Urinary bladder (tissue), 4 donors: ENCODE measurements at places on chromosomes 4 and X. TPM values are rescaled to one million over a fixed set of nuclear protein-coding genes. Genes with fewer than 3 reads are reported as not detected.

- no peak for DNase-seq
Measured at GRCh38 chr4:167028976-167029375, 205.3 kb downstream of the SPOCK3 start.

DNA sequence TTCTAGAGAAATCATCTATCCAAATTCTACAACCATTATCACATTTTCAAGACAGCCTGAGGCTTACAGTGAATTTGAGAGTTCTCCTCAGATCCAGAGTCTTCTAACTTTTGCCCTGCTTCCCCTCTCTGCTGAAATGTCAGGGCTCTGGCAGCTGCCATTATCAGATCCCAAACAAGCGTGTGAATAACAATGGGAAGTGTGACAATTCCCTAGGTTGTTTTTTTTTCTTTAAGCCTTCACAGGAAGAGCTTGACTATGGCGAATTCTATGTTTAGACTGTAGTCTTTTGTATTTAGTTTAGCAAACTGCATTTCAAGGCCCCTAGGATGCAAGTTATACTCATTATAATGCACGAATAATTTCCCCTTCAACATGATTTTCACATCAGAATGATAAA lies 61.3 kb upstream of the KDR start:
- DNase-seq: no peak

- DNase-seq: no peak
Measured at GRCh38 chr4:121749225-121749624, 15.7 kb downstream of the SMIM43 start.

DNA sequence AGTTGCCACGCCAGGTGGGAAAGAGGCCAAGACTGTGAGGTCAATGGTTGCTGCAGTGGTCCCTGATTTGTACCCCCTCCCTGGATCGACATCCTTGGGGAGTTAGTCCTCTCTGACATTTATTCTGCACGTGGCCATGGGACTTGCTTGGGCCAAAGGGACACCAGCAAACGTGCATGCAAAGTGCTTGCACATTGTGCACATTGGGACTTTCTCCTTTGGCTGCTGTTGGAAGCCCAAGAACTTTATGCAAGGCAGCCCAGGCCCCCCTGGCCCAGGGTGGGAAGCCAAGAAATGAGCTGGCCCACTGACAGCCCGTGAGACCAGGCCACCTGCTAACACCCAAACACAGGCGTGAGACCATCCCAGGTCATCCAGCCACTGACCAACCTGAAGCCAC lies 38.1 kb downstream of the SLC2A9 start:
- DNase-seq: no peak

GRCh38 chr4:83440899-83441298 lies 14.7 kb downstream of the HELQ start:
- DNase-seq: no peak

DNA sequence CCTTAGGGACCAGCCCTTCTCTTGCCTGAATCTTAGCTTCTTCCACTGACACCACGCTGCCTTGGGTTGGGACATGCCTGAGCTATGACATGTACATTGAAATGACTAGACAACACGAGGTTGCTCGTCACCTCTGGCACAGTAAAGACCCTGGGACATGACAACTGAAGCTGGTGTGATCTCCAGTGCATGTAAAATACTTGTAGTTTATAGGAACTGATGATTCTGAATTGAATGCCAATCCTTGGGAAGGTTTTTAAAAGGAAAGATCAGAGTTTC lies 100.7 kb upstream of the PGRMC2 start:
- no peak for DNase-seq

DNA sequence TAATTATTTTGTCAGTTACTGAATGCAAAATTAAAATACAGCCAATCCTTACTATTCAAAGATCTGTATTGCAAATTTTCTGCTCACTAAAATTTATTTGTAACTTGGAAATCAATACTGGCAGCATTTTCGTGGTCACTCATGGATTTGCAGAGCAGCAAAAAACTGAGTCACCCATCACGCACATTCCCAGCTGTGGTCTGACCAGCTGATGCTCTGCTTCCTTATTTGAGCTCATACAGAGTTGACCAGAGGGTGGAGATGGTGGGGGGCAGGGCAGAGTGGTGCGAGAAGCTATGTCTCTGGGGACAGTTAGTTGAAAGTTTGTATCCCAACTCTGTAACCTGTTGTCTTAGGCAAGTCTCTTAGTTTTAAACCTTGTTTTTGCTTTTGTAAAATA lies 214.8 kb downstream of the SPCS3 start:
- no peak for DNase-seq

GRCh38 chr4:165967486-165967885 lies 94.4 kb downstream of the TLL1 start:
- no peak for DNase-seq

The SSX4 gene
- polyA plus RNA-seq: not detected

The DCAF8L2 gene
- polyA plus RNA-seq: not detected

The PAGE2 gene
- polyA plus RNA-seq: not detected
